ENCODE measurements at places on chromosomes 2 and 18.

- no peak for DNase-seq
Measured at GRCh38 chr2:29159125-29159524, 43.9 kb downstream of the CLIP4 start.

- no peak for DNase-seq
Measured at GRCh38 chr2:85635636-85636035, 19.6 kb downstream of the USP39 start.

DNA sequence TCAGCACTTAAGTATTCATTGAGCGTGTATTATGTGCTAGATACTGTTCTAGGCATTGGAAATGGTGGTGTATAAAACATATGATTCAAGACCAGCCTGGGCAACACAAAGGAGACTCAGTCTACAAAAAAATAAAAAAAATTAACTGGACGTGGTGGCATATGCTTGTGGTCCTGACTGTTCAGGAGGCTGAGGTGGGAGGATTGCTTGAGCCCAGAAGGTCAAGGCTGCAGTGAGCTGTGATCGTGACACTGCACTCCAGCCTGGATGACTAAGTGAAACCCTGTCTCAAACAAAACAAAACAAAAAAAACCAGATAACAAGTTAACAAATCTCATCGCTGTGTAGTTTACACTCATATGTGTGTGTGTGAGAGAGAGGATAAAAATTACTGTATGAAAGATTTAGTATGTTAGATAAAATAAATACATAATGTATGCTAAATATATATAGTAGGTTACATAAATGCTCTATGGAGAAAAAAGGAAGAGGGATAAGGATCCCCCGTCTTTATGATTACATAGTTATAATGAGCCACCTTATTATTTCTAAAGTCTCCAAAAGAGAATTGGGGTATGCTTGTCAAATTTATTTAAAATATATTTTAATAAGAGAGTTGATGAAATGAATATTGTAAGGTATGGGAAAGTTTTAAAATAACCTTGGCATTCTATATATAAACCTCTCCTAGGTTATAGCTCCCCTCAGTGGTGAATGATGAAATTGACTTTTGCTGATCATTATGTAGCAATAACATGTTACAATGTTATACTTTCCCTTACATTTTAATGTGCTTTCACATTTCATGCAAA, 69.2 kb downstream of the EHBP1 start:
- DNase-seq: no peak

DNA sequence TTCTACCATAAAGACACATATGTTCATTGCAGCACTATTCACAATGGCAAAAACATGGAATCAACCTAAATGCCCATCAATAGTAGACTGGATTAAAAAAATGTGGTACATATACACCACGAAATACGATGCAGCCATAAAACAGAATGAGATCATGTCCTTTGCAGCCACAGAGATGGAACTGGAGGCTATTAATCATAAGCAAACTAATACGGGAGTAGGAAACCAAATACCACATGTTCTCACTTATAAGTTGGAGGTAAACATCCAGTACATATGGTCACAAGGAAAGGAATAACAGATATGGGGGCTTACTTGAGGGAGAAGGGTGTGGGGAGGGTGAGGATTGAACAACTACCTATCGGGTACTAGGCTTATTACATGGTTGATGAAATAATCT, 7.7 kb downstream of the HMSD start:
- DNase-seq: no peak

DNA sequence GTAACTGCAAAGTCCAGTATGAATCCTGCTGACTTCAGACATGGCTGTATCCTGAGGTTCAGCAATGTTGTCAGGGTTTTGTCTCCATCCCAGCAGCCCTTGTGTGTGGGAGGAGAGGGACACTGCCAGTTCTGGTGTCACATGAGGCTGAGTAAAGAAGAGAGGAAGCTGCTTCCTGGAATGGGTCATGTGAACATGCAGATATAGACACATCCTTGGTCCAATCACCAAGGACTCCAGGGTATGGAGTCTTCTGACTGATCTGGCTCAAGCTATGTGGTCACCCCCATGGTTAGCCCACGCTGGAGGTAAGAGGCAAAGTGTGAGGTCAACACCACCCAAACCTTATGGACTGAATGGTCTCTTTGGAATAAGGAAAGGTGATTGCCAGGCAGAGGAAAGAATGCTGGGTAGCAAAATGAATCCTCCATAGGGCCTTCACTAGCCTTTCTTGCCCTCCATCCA, 134.4 kb upstream of the SLC1A4 start:
- no peak for DNase-seq

GRCh38 chr18:3967359-3968180, 487.5 kb downstream of the DLGAP1 start:
- DNase-seq: no peak

GRCh38 chr2:211877061-211877460, 661.5 kb downstream of the ERBB4 start:
- no peak for DNase-seq

Data from stimulated activated CD8-positive, alpha-beta memory T cell treated with anti-CD3 and anti-CD28 coated beads, Interleukin-2, amount 100 ng/mL, for 48 hours (primary cell).